ENCODE measurements at places on chromosomes 3 and 15. TPM values are rescaled to one million over a fixed set of nuclear protein-coding genes. Genes with fewer than 3 reads are reported as not detected.

The PLAAT1 gene
- total RNA-seq, result 3.4 TPM

The CLDN16 gene
- total RNA-seq, result not detected

The TP63 gene
- total RNA-seq, result not detected

The CASR gene
- 0.58 TPM for total RNA-seq

The SLC9A9 gene
- 1.1 TPM for total RNA-seq

The MED12L gene
- total RNA-seq, result 24.0 TPM

The FAM227B gene
- total RNA-seq, result 6.5 TPM

The CCR9 gene
- not detected for total RNA-seq

The CTXND1 gene
- not detected for total RNA-seq

The MYRIP gene
- 3.4 TPM for total RNA-seq

The ITIH1 gene
- total RNA-seq, result not detected

The SPTSSB gene
- 33.4 TPM for total RNA-seq

The GOLGA8F gene
- not detected for total RNA-seq

The TMEM44 gene
- total RNA-seq, result 15.4 TPM

The CELF6 gene
- 0.19 TPM for total RNA-seq

The FOXB1 gene
- 2.1 TPM for total RNA-seq
